ENCODE measurements at places on chromosomes 3 and 15. TPM values are rescaled to one million over a fixed set of nuclear protein-coding genes. Genes with fewer than 3 reads are reported as not detected.

- no peak for DNase-seq
Measured at GRCh38 chr3:157823050-157823449, 283.2 kb downstream of the SHOX2 start.

Gene FANCD2OS
- not detected for total RNA-seq

DNA sequence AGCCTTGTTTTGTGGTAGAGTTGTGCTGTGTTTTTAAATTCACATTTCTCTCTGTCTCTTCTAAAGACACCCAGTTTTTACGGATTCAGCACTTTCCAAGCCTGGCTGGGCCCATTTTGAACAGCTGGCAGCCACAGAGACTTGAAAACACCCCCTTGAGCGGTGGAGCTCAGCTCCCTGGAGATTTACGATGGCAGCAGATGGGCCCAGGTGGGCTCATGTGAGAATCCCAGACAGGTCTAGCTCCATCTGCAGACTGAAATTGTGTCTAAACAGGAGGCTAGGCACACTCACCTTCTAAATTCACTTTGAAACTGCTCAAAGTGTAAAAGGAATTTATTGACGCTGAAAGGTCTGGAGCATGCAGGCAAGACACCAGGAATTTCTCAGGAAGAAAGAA, 232.0 kb upstream of the HES1 start:
- DNase-seq, result no peak

DNA sequence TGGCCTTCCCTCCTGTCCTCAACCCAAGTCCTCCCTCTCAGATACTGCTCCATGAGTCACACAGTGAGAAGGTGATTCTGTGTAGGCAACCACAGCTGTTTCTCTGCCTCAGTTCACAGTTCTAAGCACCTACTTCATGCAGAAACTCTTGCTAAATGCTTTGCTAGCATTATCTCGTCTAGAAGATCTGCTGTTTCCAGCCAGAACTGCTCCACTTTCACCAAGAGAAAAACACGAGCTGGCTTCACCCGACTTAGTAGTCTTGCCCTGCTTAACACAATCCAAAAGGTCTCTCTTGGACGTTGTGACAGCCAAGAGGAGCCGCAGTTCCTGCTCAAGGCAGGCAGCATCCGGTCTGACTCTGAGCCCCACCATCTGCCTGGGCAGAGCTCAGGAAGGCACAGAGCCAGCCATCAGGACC, 272.1 kb downstream of the UACA start:
- no peak for DNase-seq

Gene ADAMTS7
- total RNA-seq, result 0.39 TPM

DNA sequence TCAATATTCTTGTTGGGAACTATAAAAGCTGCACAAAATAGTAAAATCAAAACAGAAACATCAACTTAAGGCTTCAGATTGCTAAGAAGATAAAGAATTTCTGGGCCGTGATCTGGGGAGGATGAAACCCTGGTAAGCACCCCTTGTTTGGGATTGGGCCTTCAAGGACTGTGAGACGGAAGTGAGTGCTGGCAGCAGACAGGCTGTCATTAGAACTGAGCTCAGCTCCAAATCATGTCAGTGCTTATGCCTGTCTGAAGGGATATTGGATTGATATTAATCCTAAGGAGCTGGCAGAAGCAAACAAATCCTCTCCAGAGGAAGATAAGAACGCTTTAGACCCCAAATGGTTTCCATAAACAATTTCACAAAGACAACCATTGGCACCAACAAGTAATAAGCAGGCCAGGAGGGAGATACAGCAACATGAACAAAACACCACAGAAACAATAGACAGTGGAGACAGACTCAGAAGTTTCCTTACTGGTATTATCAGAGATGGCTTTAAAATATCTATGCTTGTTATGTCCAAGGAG, 72.6 kb upstream of the CTXND1 start:
- DNase-seq, result no peak

Gene C15orf62
- total RNA-seq, result not detected

Gene SAMD7
- total RNA-seq, result not detected

DNA sequence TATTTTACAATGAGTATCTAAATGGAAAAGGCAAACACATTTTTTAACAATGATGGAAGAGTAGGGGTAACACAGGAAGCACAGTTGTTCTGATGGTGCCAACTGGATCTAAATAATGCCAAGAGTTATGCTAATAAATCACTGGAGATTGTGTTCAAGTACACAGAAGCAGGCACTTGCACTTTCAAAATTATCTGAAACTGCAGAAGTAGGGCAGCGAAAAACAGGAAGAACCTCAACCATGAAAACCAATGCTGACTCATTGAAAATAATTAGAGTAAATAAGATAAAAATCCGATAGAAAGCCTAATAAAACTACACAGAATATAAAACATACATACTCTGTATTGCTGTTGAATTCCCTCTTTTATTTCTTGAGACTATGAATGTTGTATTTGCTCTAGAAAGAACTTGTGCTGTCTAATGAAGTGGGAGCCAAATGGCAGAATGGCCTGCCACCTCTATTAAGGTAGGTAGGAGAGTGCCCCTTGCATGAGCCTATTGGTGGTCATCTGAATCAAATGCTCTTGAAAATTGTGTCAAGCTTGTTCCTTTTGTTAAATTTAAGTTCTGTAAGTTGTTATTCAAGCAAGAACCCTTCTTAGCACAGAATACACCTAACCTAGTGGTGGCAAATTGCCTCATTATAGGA, 93.7 kb downstream of the ABI3BP start:
- DNase-seq, result peak; percentile 22

Gene PYDC2
- not detected for total RNA-seq

DNA sequence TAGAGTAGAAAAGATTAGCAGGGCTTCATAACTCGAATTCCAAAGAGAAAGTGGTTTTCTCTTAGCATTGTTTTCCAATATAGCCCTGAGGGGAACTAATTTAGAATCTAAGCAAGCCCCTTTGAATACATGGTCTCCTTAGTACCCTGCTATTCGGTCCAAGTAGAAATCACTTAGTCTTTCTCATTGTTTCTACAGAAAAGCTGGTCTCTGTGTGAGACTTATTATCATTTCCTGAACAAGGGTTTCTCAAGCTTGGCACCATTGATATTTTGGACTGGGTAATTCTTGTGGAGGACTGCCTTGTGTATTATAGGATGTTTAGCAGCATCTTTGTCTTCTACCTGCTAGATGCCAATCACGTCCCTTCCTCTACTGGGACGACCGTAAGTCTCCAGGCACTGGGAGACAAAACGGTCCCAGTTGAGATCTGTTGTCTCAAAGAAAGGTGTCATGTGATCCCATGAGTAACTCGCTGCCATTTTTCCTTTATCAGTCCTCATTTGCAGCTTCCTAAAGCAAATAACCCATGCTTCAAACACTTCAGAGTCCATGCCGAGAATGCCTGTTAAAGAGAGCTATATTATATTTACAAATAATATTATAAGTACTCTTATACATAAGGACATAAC, 230.7 kb upstream of the SLCO3A1 start:
- no peak for DNase-seq

DNA sequence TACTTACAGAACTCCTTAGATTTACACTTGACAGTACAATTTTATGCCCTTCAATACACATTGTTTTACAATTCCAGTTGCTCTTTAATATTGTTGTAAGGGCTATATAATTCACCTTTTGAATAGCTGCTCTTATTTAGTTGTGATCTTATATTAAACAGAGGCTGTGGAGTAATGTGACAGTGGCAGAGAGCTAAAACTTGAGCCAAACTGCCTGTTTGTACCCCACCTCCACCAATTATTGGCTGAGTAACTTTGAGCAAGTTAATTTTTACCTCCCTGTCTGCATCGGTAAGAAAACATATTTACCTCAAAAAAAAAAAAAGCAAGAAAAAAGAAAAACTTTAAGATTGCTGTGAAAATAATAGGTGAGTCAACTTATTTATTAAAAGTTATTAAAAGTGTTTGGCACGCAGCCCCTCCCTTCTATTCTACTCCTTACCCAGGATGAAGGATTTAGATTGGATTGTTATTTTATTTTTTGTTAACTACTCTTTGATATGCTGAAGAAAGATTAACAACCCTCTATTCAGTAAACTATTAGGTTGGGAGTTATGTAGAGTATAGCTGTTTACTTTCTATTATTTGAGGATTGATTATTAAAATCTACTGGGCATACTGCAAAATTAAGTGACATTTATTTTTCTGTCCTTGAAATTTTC, 1.7 kb downstream of the SEC62 start:
- DNase-seq, result no peak

GRCh38 chr3:10600296-10600714, 94.9 kb upstream of the ATP2B2 start:
- no peak for DNase-seq

DNA sequence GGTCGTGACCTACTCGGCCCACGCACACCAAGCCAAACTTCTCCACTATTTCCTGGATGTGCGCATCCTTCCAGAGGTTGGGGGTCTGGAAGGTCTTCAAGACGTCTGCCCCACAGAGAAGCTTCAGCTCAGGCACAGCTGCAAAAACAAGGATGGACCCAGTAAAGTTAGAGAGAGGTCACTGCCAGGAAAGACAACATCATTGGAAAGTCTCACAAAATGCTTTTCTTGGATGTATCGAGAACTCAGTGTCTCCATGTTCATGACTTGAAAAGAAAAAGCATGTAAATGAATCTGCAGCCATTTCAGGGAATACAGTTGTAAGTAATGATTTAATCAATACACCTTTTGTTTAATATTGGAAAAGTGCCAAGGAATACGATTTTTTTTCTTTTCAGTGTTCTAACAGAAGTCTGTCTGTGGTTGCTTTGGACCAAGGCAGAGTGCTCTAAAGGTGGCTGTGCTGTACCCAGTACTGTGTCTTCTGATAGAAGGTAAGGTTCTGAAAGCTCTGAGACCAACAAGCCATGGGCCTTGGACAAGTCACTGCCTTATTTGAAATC, 21.8 kb upstream of the RBP1 start:
- no peak for DNase-seq

Gene CYP1A2
- not detected for total RNA-seq

- peak; percentile 72 for DNase-seq
Measured at GRCh38 chr3:52128118-52128683, 26.0 kb downstream of the POC1A start.

GRCh38 chr3:171748064-171748924, 62.0 kb downstream of the PLD1 start:
- DNase-seq, result no peak

DNA sequence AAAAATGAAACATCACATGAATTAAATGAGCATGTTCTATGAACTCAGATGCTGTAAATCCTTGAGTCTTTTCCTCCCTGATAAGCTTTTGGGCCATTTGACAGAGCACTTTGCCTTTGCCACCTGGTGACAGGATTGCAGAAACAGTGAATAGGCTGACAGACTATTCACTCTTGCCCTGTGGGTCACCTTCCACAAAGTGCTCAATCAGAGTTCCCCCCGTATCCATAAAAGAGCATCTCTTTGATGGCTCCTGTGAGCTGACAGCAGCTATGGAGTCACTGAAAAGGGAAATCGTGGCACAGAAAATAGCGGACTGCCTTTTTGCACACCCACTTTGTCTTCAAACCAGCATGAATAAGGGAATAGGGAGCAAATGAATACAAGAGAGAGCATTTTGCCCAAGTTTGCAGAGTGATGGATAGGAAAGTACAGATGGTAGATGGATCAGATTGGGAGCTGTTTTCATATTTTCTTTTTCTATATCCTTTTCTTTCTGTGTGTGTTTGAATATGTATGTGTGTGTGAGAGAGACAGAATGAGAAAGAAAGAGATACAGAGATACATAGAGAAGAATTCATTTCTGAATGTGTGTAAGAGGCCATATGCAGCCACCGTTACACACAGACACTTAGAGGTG, 37.8 kb upstream of the GOLM2 start:
- no peak for DNase-seq

Gene CX3CR1
- not detected for total RNA-seq

GRCh38 chr3:47601281-47601680, 22.6 kb upstream of the CSPG5 start:
- no peak for DNase-seq

DNA sequence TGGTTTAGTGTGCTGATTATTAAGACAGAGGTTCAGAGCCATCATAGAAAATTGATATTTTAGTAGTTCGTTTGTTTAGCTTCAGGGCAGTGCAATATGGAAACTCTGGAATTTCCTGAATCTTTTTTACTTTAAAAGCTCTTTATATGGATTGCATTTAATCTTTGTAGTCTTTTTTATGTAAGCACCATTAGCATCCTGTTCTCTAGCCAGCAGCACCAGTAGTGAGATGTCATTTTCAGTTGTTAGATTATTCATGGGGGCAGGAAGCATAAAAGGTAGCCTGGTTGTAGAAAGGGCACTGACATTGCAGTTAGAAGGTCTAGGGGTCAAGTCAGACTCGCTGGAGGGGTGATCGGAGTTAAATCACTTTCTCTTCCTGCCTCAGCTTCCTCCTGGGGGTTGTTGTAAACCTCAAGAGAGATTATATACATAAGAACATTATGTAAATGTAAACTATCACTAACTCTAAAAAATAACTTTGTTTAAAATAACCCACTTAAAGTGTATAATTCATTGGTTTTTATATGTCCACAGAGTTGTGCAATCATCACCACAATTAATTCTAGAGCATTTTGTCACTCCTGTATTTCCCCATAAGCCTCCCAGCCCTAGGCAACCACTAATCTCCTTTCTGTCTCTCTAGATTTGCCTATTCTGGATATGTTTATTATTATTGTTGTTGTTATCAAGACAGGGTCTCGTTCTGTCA, 31.4 kb upstream of the ITPKA start:
- no peak for DNase-seq

DNA sequence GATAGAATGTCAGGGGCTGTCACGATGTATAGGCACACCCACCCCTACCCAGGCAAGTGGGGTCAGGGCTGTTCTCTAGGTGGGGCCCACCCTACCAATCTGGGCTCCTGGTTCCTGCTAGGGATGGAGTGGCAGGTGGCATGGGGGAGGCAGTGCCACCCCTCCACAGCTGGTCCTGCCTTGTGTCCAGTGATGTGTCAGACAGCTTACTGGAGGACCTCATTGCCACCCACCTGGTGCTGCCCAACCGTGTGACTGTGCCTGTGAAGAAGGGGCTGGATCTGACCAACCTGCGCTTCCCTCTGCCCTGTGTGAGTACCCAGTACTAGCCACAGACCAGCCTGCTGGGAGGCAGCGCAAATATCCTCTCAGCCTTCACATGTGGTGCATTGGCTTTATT, 27.5 kb downstream of the ESYT3 start:
- no peak for DNase-seq

Gene NPTN
- 182 TPM for total RNA-seq

DNA sequence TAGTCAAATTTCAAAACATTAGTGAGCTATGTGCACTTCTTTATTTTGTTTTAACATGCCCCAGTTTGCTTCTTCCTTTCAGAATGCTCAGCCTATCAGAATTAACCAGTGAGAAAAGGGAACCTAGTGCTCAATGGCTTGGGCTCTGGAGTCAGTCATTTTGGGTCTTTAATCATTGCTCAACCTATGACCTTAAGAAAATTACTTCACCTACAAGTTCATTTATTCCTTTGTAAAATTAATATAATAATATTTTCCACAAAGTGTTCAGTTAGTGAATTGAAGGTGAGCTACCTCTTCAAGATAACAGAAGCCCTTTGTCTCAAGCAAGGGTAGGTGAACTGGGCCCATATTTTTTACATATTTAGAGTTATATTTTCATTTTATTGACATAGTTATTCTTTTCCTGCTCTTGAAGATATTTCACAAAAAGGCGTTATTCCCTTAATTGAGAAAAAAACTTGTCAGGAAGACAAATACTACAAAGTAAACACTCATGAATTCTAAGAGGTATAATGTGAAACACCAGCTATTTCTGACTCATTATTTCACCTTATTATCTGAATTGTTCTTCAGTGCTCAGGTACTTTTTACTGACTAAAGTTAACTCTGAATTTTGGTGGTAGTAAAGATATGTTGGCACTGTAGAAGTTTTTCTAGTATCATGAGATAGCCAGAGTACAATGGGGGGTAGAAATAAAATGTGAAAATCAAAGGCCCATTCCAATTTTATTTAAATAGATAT, 415.5 kb downstream of the NAALADL2 start:
- DNase-seq, result no peak

Gene CD86
- not detected for total RNA-seq

- no peak for DNase-seq
Measured at GRCh38 chr3:172536505-172536904, 13.3 kb upstream of the TNFSF10 start.
